ENCODE measurements at places on chromosomes 7 and 10.
A peak's percentile ranks its signal among the peaks of the same experiment; 100 is the strongest.

DNA sequence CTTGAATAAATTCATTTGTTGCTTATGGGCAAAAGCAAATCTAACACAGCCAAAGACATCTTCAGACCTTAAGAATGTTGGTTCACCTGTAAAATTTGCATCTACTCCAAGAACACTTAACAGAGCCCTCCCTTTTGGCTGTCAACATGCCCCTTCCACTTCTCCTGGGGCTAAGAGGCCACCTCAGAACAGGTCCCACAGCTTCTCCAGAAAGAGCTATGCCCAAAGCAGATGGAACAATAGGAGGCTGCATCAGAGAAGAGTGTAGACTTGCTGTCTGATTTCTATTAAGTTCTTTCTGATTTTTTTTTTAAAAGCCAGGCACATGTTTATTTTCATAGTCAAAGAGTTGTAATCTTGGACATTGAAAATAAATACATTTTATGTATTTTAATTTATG is 26.1 kb upstream of the TRIL start:
- DNase-seq, result no peak
- H3K4me1 ChIP-seq, result peaks cover 36% of the 10 kb centered on the region
- H3K36me3 ChIP-seq, result no peaks in the 10 kb centered on the region
- no peak overlapping the region for H3K4me3 ChIP-seq
- no peak overlapping the region for H3K27ac ChIP-seq

DNA sequence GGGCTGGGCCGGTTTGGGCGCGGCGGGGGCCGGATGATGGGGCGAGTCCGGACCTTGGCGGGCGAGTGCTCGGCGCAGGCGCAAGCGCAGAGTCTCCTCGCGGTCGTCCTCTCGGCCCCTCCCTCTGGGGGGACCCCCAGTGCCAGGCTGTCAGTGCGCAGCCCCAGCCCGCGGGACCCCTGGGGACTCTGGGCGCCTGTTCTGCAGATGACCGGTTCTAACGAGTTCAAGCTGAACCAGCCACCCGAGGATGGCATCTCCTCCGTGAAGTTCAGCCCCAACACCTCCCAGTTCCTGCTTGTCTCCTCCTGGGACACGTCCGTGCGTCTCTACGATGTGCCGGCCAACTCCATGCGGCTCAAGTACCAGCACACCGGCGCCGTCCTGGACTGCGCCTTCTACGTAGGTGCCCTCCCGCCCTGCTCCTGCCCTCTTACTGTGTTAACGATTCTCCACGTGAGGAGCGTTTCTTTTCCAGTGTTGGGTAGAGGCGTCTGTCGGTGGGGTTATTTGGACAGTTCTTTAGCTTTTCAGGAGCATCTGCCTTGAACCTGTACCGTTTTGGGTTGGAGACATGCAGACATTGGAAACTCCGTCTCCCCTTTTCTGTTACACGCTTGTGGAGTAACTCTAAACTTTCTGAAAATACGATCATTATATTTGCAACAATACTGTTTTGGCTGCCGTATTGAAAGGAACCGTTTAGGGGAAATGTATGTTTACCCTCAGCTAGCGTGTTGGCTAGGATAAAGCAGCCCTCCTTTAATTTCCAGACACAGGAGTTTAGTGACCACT is 706 bp downstream of the BUB3 start:
- H3K4me3 ChIP-seq, result peak overlapping the region; percentile 94
- peak overlapping the region; percentile 93 for H3K27ac ChIP-seq
- peaks cover 28% of the 10 kb centered on the region for H3K27me3 ChIP-seq
- peak; percentile 71 for DNase-seq
- peaks cover 15% of the 10 kb centered on the region for H3K36me3 ChIP-seq

- H3K27me3 ChIP-seq, result peaks cover 38% of the 10 kb centered on the region
- no peak for DNase-seq
- H3K4me1 ChIP-seq, result peaks cover 43% of the 10 kb centered on the region
- peak overlapping the region; percentile 15 for H3K4me3 ChIP-seq
Measured at GRCh38 chr7:100895956-100896731, 456 bp upstream of the ACHE start.

- H3K36me3 ChIP-seq, result no peaks in the 10 kb centered on the region
- no peaks in the 10 kb centered on the region for H3K4me1 ChIP-seq
- H3K27me3 ChIP-seq, result no peaks in the 10 kb centered on the region
- no peak overlapping the region for H3K27ac ChIP-seq
- H3K4me3 ChIP-seq, result no peak overlapping the region
Measured at GRCh38 chr7:153193144-153193595, 433.6 kb downstream of the ACTR3B start.

- H3K27ac ChIP-seq, result no peak overlapping the region
- H3K4me3 ChIP-seq, result no peak overlapping the region
- no peak for DNase-seq
- H3K27me3 ChIP-seq, result no peaks in the 10 kb centered on the region
Measured at GRCh38 chr7:23887660-23888059, 177.6 kb downstream of the STK31 start.

- no peaks in the 10 kb centered on the region for H3K36me3 ChIP-seq
- no peaks in the 10 kb centered on the region for H3K27me3 ChIP-seq
- H3K27ac ChIP-seq, result peak overlapping the region; percentile 0
- H3K4me3 ChIP-seq, result no peak overlapping the region
- H3K4me1 ChIP-seq, result no peaks in the 10 kb centered on the region
- DNase-seq, result no peak
Measured at GRCh38 chr10:76309741-76310587, 878.5 kb downstream of the LRMDA start.

GRCh38 chr10:73117976-73118743 is 7.9 kb downstream of the NUDT13 start:
- no peaks in the 10 kb centered on the region for H3K27me3 ChIP-seq
- no peak overlapping the region for H3K4me3 ChIP-seq
- peaks cover 8% of the 10 kb centered on the region for H3K36me3 ChIP-seq
- peak overlapping the region; percentile 72 for H3K27ac ChIP-seq
- peak; percentile 17 for DNase-seq

GRCh38 chr10:122557516-122557915 is 3.0 kb upstream of the DMBT1 start:
- H3K27ac ChIP-seq, result no peak overlapping the region
- H3K36me3 ChIP-seq, result no peaks in the 10 kb centered on the region
- no peaks in the 10 kb centered on the region for H3K4me1 ChIP-seq
- no peak for DNase-seq
- H3K27me3 ChIP-seq, result peaks cover 21% of the 10 kb centered on the region

GRCh38 chr7:154910125-154910524 is 92.8 kb downstream of the PAXIP1 start:
- H3K27me3 ChIP-seq, result peaks cover 14% of the 10 kb centered on the region
- DNase-seq, result no peak
- no peak overlapping the region for H3K27ac ChIP-seq
- no peaks in the 10 kb centered on the region for H3K36me3 ChIP-seq
- peaks cover 21% of the 10 kb centered on the region for H3K4me1 ChIP-seq
- H3K4me3 ChIP-seq, result no peak overlapping the region

- H3K36me3 ChIP-seq, result no peaks in the 10 kb centered on the region
- no peak for DNase-seq
- no peaks in the 10 kb centered on the region for H3K4me1 ChIP-seq
Measured at GRCh38 chr10:67077376-67077775, 151.5 kb downstream of the LRRTM3 start.

- H3K27me3 ChIP-seq, result peaks cover 3% of the 10 kb centered on the region
- DNase-seq, result no peak
- H3K4me1 ChIP-seq, result peaks cover 2% of the 10 kb centered on the region
- no peaks in the 10 kb centered on the region for H3K36me3 ChIP-seq
Measured at GRCh38 chr7:98834949-98835348, 34.9 kb downstream of the TMEM130 start.

- peaks cover 16% of the 10 kb centered on the region for H3K4me1 ChIP-seq
- H3K27ac ChIP-seq, result no peak overlapping the region
- H3K27me3 ChIP-seq, result no peaks in the 10 kb centered on the region
- H3K36me3 ChIP-seq, result no peaks in the 10 kb centered on the region
Measured at GRCh38 chr10:14086596-14086995, 244.1 kb downstream of the FRMD4A start.

DNA sequence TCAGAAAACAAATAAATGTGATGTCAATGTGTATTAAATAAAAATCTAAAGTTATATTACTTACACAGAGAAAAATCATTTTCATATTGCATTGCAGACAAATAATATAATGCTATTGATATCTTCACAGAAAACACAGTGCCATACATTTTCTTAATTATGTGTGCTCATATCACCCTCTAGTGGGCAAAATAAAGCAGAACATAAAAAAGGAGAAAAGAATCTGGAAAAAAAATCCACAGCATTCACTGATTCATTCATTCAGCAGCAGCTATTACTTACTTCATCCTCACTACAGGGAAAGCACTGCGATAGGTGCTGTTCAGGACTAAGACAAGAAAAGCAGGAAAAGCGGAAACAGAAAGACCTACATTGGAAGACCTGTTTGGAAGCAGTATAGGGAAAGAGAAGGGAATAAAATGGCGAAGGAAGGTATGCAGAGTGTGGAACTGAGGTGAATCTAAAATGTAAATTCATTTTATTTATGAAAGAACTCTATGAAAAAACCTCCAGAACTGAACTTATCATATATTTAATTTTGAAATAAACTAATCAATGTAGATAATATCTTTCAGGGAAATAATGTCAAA is 73.2 kb downstream of the POT1 start:
- H3K27me3 ChIP-seq, result no peaks in the 10 kb centered on the region
- peak; percentile 44 for DNase-seq
- H3K4me1 ChIP-seq, result no peaks in the 10 kb centered on the region
- H3K36me3 ChIP-seq, result peaks cover 5% of the 10 kb centered on the region

DNA sequence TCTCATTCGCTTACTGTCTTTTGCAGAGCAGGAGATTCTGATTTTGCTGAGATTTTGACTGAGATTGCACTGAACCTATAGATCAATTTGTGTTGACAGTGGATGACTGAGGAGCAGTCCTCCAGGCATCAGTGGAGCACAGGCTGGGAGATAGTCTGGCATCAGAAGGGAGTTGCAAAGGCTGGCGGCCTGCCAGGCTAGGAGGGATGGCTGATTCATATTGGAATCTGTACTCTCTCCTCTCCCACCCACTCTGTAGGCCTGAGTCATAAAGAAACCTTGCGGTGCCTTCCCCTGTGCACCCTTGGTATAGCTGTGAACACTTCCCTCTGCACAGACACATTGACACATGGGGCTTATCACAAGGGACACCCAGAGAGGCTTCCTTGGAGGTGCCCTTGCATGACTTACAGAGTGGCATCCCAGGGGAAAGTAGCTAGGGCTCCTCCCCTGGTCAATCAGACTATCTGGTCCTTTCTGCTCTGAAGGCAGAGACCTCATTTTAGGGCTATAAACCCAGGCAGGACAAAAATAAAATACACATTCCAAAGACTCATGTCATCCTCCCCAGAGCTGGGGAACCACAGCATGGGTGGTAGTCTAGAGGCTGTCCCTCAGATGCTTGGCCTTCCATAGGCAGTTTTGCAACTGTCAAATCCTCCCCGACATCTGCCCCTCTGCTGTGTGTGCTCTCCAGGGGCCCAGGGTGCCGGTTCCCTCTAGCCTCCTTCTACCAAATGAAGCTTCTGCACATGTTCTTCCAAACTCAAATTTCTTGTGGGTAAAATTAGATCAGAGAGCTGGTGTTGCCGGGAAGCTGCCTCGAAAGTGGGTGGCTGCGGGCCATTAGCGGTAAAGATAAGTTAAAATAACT is 37.4 kb upstream of the EEPD1 start:
- H3K4me1 ChIP-seq, result peaks cover 18% of the 10 kb centered on the region
- H3K27me3 ChIP-seq, result no peaks in the 10 kb centered on the region
- no peak overlapping the region for H3K4me3 ChIP-seq
- H3K27ac ChIP-seq, result peak overlapping the region; percentile 44
- H3K36me3 ChIP-seq, result no peaks in the 10 kb centered on the region
- peak; percentile 67 for DNase-seq

DNA sequence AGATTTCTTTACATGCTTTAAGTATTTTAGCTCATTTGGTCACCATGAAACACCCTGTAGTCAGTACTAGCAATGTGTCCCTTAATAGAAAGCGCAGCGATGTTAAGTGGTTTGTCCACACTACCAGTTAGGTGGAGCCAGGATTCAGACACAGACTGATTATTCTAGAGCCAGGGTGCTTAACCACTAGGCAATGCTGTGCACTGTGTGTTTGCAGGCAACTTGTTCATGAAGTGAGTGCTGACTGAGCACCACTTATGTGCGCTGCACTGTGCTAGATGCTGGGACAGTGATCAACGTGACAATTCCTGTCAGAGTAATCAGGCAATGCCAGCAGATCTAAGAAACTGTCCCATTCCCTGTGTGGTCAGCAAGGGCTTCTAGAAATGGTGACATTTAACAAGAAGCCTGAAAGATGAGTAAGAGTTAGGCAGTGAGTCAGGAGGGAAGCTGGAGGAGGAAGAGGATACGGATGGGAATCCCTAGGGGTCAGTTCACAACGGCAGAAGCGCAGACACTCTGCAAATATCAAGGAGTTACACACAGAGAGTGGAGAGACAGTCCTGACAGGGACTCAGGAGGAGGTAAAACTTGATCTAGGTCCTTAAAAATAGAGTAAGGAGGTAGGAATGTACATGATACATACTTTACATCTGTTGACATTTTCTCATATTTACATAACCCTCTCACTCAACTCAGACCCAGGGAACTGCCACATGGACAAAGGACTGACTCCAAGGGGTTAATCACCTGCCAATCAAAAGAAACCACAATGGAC is 69.7 kb upstream of the EGR2 start:
- no peak overlapping the region for H3K27ac ChIP-seq
- H3K4me1 ChIP-seq, result no peaks in the 10 kb centered on the region
- H3K36me3 ChIP-seq, result no peaks in the 10 kb centered on the region
- no peak overlapping the region for H3K4me3 ChIP-seq

- H3K36me3 ChIP-seq, result no peaks in the 10 kb centered on the region
- no peak overlapping the region for H3K4me3 ChIP-seq
- peaks cover 11% of the 10 kb centered on the region for H3K4me1 ChIP-seq
- no peak for DNase-seq
- no peak overlapping the region for H3K27ac ChIP-seq
Measured at GRCh38 chr10:130485236-130485957, 349.2 kb downstream of the GLRX3 start.

DNA sequence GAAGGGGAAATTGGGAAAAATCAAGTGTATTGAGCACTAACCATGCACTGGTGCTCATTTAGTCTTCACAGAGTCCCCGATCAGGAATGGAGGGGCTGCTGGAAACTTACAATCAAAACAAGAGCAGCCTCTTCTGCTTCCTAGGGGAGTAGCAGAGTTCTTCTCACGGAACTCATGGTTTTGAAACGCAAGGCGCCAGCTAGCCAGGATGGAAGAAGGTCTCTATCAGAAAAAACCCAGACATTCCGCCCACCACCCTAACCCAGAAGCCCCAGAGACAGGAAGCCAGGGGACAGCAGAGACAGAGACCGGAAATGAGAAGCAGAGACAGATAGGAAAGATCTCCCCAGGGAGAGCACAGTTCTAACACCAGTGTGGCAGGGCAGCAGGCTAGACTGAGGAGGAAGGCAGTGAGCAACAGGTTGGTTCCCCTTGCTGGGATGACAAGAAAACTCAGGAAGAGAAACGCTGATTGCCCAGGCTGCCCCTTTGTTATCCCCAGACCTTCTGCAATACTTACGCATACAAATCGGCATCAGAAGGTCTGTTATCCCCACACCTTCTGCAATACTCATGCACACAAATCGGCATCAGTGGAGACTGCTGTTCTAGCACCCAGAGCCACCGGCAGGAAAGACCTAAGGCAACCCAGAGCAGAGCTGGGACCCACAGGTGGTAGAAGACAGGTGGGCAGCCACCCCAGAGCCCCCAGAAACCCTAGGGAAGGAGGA is 99.2 kb downstream of the CPXM2 start:
- H3K27me3 ChIP-seq, result peaks cover 3% of the 10 kb centered on the region
- no peak overlapping the region for H3K4me3 ChIP-seq
- DNase-seq, result no peak
- H3K36me3 ChIP-seq, result no peaks in the 10 kb centered on the region
- no peaks in the 10 kb centered on the region for H3K4me1 ChIP-seq
- no peak overlapping the region for H3K27ac ChIP-seq
